Liver (tissue), 10 donors: ENCODE measurements at places on chromosomes 7 and 10. TPM values are rescaled to one million over a fixed set of nuclear protein-coding genes. Genes with fewer than 3 reads are reported as not detected.

DNA sequence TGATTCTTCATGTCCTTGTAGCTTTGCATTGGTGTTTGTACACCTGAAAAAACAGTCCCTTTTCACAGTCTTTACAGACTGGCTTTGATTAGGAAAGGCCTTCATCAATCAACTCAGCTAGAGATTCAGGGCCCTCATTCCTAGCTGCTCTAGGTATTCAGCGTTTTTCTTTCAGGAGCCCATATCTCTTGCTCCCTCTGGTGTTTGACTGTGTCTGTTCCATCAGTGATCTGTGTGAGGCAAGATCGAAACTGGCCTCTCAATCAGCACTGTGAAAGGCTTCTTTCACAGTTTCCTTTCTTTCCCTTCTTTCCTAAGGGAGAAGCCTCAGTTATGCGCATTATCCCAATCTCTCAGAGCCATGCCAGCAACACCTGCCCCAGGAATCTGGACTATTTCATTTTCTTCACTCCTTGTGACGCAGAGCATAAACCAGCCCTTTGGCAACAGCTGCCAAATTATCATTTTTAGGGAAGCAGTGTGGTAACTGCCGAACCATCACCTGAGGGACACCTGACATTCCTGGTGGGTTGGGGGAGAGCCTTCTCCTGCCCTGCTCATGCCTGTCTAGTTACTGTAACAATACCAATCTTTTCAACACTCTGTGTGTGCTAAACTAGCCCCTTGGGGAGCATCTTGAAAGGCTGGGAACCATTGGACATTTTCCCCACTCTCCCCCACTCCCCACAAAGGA lies 75.7 kb upstream of the CCDC71L start:
- no peak for DNase-seq

The FAM20C gene
- polyA plus RNA-seq = 40.4 TPM

DNA sequence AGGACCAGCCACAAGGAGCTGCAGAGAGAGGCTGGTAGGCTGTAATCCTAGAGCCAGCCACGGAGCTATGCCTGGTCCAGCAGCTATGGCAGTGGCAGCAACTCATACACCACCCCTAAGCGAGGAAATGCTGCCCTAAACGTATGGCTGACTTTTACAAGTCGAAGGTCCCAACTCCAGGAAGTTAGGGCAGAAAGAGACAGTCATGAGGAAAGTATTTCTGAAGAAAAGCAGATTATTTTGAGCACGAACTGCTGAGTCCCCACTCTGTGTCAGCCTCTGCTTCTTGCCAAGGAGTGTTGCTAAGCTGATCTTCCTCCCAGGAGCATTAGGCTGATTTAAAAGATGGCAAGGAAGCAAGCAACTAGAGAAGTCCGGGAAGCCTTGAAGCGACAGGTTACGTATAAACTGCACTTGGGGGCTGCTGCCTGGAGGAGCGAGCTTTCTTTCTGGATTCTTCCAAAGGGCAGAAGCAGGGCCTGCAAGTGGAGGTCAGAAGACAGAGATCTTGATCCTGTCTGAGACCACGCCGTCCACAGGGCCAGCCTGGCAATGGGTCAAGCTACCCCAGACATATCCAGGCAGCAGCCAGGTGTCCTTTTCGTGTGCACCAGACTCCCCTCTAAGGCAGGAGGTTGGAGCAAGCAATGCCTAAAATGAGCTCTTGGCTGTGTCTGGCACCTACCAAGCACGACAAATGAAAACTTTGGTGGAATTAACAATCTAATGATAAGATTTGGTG lies 39.4 kb downstream of the PLXNA4 start:
- DNase-seq = no peak

DNA sequence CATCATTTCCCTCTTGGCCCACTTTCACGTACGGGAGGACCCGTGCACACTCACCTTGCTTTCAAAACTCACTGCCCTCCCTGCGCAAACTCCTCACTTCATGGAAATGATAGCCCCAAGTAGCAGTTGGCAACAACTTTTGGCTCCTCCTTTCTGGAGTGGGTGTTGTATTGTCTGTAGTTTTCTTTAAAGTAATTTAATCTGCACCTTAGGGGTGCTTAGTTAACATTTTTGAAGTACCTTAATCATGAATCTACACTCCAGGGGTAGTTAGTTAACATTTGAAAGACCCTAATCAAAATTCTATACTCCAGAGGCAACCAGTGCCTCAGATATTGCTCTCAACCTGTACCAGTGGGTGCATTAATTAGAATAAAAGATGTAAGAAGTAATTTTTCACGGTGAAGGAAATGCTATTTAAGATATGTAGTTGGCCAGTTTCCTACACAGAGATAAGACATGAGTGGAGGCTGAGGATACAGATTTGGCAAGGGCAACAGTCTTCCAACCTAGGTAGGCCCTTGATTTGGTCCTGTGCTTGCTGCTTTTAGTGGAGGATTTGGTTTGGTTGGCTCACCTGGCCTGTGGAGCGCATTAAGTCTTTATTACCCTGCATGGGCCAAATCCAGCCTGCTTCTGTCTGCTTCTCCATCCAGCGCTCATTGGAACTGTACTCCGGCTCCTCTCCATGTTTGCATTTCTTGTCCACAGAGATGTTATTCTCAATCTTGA lies 93.0 kb downstream of the EXOC4 start:
- no peak for DNase-seq

DNA sequence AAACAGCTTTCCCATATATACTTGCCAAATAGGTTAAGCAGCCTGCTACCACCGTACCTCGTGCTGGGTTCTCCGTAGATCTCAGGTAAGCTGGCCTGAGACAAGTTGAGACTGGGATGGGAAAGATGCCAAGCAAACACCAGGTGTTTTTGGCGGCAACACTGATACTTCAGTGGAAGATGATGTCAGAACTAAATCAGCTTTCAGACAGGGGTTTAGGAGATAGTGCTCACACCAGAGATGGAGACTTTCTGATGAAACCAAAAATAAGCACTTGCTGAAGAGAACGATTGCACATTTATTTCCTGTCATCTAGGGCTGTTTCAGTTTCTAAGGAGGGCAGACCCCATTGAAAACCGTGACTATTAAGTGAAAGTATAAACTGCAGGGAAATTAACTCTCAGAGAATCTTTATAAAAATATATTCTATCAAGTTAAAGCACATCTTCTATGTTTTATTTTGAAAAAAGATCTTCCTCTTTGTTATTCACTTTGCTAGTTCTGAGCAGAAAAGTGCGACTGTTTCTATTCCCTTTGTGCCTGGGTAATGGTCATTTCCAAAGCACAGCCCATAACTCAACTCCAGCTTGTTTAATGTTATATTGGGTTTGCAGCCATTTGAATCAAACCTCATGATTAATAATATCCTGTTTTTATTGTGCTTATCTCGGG lies 149.9 kb downstream of the CPED1 start:
- DNase-seq = no peak
